HCT116 (cell line): ENCODE measurements at places on chromosomes 5 and 9. TPM values are rescaled to one million over a fixed set of nuclear protein-coding genes. Genes with fewer than 3 reads are reported as not detected.
A peak's percentile ranks its signal among the peaks of the same experiment; 100 is the strongest.

DNA sequence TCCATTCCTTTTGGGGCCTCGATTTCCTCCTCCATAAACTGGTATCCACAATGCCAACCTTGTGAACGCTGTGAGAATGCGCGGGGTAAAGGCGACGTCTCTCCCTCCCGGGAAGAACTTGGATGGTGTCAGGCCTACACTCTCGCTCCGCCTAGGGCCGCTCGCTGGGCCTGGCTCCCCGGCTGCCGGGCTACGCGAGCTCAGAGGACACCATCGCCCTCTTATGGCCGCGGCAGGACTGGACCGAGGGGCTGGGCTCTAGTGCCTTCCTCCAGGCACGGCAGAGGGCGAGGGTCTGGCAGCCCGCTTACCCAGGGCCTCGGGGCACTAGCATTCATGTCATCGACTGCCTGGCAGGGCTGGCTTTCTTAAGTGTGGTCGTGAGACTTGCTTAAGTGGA is 1.3 kb upstream of the EXOSC2 start:
- H3K4me1 ChIP-seq, result peaks cover 28% of the 10 kb centered on the region
- no peak overlapping the region for H3K27ac ChIP-seq
- no peaks in the 10 kb centered on the region for H3K27me3 ChIP-seq
- peaks cover 24% of the 10 kb centered on the region; the same call in 1 of the 2 replicates for H3K36me3 ChIP-seq
- no peak overlapping the region for H3K4me3 ChIP-seq

- DNase-seq, result peak; percentile 46
- no peaks in the 10 kb centered on the region for H3K36me3 ChIP-seq
- peaks cover 56% of the 10 kb centered on the region for H3K4me1 ChIP-seq
- no peak overlapping the region for H3K4me3 ChIP-seq
- H3K27me3 ChIP-seq, result no peaks in the 10 kb centered on the region
These were observed 8.1 kb upstream of the RAD23B start for GRCh38 chr9:107274953-107275422.

DNA sequence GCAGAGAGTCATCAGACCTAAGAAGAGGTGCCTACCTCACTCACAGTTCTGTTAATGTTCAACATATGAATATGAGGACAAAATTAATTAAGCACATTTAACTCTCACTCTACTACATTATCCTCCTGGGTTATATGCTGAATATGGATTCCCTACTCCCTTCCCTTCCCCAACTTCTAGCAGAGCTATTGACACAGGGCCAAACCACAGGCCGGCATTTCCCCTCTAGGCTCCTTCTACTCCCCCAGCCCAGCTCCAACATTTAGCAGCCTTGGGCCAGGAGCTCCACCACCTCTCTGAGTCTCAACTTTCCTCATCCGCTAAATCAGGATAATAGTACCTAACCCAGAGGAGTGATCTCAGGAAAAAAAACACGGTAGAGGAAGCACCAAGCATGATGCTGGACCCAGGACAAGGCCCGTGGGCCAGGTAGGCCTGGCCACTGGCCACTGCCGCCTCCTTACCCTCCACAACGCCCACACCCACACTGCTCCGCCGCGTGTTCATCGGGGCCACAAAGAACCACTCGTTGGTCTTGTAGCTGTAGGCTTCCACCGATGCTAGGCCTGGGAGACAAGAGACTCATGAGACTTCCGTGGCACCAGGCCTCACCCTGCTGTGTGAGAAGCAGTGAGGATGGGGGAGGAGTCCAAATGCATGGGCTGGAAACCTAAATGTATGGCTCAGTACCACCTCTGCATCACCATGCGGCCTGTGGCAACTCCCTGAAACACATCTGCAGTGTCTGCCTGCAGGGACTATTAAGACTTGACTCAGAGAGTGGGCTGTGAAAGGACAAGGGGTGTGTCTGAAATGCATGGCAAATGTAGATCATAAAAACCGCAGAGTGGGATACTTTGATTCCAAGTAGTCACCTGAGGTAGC is 98.8 kb downstream of the KLHL3 start:
- peaks cover 8% of the 10 kb centered on the region; the same call in 1 of the 2 replicates for H3K27me3 ChIP-seq
- H3K4me1 ChIP-seq, result no peaks in the 10 kb centered on the region
- no peak overlapping the region for H3K27ac ChIP-seq
- no peaks in the 10 kb centered on the region for H3K36me3 ChIP-seq
- no peak overlapping the region for H3K4me3 ChIP-seq

The FXN gene
- 24.1 TPM for total RNA-seq

GRCh38 chr5:40991981-40992559 is 79.1 kb downstream of the MROH2B start:
- H3K27me3 ChIP-seq, result no peaks in the 10 kb centered on the region
- no peaks in the 10 kb centered on the region for H3K4me1 ChIP-seq
- H3K27ac ChIP-seq, result no peak overlapping the region
- no peaks in the 10 kb centered on the region for H3K36me3 ChIP-seq
- no peak overlapping the region for H3K4me3 ChIP-seq
- DNase-seq, result no peak

DNA sequence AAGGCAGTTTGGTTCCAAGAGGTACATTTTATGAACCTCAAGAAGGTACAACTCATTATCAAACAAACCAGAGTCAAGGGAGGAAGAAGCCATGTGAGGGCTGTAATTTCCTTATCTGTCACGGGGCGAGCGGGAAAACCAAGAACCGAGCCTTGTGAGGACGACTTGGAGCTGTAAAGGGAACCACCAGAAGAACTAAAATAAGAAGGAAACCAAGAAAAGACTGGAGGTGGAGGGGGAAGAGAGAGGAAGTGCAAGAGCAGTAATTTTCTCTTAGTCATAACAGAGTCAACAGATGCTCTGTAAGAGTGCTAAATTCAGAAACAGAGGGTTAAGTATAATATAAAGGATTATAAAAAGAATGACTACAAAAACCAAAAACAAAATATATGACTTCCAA is 127.1 kb downstream of the DIRAS2 start:
- H3K27me3 ChIP-seq, result no peaks in the 10 kb centered on the region; the same call in 1 of the 2 replicates
- no peak overlapping the region for H3K27ac ChIP-seq
- H3K4me3 ChIP-seq, result no peak overlapping the region
- no peak for DNase-seq

- no peak overlapping the region for H3K27ac ChIP-seq
- H3K4me3 ChIP-seq, result no peak overlapping the region
- DNase-seq, result no peak
- no peaks in the 10 kb centered on the region for H3K36me3 ChIP-seq
These were observed 84.5 kb upstream of the SIMC1 start for GRCh38 chr5:176153741-176154140.

The SOX30 gene
- 0.27 TPM for total RNA-seq

DNA sequence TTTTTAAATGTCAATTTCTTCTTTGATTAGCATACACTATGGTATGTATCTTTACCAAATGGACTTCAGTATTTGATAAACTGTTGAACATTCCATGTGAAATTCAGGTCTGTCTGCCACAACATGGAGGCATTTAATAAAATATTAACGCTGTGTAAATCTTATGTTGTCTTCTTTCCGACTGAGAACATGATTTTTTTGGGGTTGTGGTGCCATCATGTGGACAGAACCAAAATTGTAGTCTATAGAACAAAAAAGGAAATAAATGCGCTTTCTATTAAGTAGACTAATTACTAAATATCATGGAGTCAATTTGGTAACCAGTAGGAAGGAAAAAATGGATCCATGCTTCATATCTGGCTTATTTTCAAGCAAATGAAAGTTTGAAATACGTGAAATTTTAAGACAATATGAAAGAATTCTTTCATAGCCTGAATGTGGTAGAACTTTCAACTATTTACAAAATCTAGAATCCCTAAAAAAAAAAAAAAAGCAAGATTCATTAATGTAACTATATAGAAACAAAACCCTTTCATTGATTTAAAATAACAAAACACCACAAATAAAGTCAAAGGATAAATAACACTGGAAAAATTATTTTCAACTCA is 2.8 kb upstream of the PLK2 start:
- peaks cover 9% of the 10 kb centered on the region for H3K36me3 ChIP-seq
- peaks cover 13% of the 10 kb centered on the region for H3K4me1 ChIP-seq
- no peak overlapping the region for H3K4me3 ChIP-seq
- H3K27ac ChIP-seq, result peak overlapping the region; percentile 55; the same call in 1 of the 2 replicates
- peak; percentile 61 for DNase-seq
